ENCODE measurements at places on chromosomes 7 and 10.

DNA sequence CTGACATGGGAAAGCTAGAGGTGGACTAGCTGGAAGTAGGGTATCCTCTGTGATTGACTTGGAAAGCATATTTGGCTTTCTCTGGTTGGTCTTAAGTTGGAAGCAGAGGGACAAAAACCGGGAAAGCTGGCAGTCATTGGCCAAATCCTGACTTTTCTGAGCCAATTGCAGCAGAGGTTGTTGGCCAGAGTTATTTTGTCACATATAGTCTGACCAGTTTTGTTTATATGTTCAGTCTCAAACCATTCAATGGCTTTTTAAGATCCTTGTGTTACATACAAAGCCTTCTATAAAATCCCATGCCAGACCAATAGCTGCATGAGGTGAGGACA is 6.3 kb downstream of the CFAP69 start:
- no peak for DNase-seq

- no peak for DNase-seq
Measured at GRCh38 chr10:73653701-73654100, 2.1 kb downstream of the SYNPO2L start.

- DNase-seq: peak; percentile 68
Measured at GRCh38 chr10:84179059-84179710, 5.6 kb downstream of the GPR15LG start.

GRCh38 chr10:82932451-82932850 is 1057.5 kb downstream of the NRG3 start:
- no peak for DNase-seq

DNA sequence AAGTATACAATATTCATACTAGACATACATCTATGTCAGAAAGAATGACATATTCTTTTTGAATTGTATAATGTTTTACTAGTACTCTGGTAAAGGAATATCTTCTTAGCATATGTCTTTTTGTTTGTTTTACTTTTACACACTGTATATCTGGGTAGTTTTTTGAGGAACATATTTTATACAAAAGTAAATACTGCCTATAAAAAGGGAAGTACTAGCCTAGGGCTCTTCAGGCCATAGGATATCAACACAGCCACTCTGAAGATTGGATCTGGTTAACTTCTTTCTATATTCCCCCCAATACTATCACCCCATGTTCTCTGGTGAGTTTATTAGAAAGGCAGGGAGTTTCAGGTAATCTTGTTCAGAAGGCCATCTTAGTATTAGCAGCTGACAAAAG is 134.6 kb downstream of the ZNF438 start:
- DNase-seq: no peak

DNA sequence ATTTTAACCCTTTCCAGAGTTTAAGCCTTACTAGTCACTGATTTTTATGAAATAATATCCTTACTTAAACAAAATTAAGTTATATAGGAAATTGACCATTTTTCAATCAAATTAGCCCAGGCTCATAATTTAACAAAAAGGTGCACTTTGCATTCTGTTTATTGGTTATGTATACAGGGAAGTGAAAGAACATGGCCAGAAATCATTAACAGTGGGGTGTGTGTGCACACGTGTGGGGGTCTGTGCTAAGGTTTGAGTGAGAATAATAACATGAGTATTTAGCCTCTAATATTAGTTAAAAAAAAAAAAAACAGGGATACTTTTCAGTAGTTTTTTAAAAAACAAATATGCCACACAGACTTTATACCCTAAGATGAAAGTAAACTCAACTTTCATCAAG is 510.5 kb upstream of the PFKP start:
- no peak for DNase-seq

DNA sequence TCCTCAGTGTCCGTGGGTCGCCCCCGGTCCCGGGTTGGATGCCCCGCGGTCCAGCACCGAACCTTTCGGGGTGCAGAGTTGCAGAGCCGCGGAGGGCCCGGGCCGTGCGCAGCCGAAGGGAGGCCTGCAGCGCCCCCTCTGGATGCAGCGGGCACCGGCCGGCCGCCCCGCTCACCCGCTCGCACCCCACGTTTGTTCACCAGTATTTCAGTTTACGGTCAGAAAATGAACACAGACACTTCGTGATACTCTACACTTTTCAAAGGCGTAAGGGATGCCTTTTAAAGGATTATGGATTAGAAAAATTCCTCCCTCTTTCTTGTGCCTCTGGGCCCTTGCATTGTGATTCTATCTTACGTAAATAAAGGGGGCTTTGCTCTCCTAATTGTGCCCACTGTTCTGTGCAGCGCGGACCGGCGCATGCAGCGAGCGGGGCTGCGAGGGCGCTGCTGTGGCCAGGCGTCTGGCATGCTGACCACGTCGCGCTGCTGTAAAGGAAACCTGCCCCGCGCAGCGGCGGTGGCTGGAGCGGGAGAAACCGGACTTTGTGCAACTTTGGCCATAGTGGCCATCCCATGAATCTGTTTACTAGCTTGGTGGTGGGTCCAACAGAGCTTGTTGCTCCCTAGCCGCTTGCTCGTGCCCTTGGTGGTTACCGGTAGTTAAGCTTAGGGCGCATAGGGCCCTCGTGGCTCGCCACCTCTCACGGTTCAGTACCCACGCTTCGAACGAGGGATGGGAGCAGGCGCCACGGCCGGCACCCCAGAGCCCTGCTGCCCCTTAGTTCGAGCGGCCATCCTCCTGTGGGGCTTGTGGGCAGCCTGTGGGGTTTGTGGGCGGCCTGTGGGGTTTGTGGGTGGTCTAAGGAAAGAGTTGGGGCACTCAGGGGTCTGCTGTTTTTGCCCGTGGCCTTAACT is 739 bp upstream of the MEST start:
- no peak for DNase-seq

DNA sequence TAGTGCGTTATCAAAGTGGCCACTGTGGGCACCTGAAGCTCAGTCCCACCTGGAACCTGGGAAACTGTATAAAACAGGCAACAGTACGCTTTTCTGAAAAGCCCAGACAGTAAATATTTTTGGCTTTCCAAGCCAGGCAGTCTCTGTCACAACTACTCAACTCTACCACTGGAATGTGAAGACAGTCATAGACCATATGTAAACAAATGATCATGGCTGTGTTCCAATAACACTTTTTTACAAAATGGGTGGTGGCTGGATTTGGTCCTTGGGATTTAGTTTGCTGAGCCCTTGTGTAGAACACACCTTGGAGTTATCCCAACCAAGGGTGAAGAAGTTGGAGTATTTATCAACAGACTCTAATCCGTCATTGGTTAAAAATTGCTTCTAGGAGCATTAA is 259.9 kb downstream of the SKIDA1 start:
- DNase-seq: no peak

DNA sequence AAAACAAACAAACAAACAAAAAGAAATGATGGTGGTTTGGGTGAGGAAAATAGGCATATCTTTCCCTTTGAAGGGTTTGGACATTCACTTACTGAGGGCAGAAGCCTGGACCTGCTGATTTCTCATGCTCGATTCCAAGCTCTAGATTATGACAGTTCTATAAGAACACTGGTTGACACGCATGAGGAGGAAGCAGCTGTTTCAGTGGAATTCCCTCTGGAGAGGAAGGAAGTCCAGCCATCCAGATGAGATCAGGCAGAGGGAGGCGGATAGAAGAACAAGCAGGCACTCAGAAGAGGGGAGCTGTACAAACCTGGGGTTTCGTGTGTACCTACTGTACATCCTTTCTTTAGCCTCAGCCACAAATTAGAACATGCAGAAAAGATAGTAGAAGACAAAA is 691.9 kb downstream of the INHBA start:
- DNase-seq: no peak

- DNase-seq: no peak
Measured at GRCh38 chr7:13879994-13880686, 109.3 kb downstream of the ETV1 start.

DNA sequence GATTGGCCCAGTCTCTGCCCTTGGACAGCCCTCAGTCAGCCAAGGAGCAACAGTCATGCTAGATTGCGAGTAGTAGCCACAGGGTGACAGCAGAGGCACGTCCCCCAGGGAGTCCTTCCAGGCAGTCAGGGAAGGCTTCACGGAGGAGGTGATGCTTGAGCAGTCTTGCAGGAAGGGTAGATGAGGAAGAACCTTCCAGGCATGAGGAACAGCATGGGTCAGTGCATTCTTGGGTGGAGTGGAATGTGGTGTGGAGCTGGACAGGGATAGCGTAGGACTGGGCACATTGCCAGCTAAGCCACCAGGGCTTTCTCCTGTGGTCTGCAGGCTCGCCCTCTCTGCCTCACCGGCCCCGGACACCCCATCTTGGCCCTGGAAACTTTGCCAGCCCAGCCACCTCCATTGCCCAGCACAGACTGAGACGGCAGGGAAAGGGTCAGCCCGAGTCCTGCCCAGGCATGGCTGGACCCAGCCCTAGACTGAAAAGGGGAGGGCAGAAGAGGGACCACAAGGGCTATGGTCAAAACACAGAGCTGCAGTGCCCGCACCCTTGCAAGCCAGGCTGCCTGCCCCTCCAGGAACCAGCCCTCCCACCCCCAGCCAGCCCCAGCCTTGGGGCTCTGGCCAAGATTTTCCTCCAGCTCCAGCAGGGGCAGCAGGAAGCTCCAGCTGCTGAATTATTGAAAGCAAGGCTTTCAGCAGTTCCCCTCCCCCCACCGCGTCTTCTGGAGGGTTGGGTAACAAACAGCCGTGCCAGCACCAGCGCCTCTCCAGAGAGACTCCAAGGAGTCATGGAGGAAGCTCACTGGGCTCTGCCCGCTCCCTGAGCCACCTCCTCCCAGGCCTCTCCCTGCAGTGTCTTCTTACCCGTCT is 18.7 kb downstream of the SRRM3 start:
- DNase-seq: no peak

DNA sequence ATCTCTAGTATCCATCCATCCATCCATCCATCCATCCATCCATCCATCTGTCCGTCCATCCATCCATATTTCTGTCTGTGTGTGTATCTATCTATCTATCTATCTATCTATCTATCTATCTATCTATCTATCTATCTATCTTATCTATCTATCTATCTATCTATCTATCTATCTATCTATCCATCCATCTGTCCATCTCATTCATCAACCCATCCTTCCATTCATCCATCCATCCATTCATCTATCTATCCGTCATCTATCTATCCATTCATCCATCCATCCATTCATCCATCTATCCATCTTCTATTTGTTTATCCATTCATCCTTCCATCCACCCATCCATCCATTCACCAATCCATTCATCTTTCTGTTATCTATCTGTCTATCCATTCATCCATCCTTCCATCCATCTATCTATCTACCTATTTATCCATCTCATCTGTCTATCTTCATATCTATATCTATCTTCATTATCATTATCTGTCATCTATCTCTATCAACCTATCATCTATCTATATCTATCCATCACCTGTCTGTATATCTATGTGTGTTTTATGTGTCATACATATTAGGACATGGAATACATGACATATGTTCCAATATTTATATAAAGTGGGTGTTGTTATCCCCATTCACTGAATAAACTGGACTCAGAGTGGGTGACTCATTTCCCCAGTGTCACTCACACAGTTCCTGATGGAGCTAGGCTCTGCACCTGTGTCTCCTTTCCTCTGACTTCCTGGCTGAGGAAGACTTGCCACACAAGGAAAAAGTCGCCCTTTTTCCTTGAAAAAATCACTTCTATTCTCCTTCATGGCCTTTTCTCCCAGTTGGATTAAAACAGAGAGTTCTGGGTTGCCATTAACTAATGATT is 200.1 kb downstream of the CCDC3 start:
- no peak for DNase-seq

DNA sequence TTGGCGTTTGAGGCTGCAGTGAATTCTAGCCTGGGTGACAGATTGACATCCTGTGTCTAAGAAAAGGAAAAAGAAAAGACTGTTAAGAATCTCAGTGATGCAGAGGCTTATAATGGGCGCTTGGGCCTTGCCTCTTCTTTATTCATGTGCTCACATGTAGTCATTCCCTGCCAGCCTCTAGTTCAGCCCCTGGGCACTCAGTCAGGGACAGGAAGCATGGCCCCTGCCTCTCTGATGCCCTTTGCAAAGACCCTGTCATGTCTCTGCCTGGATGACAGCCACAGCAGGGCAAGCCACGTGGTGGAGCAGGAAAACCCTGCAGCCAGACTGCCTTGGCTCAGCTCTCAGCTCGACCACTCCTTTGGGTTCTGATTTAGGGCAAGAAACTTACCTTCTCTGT is 368.9 kb downstream of the RPS24 start:
- no peak for DNase-seq

GRCh38 chr10:75826846-75827245 is 395.4 kb downstream of the LRMDA start:
- no peak for DNase-seq

GRCh38 chr10:9885761-9886160 is 1131.9 kb upstream of the CELF2 start:
- DNase-seq: no peak

DNA sequence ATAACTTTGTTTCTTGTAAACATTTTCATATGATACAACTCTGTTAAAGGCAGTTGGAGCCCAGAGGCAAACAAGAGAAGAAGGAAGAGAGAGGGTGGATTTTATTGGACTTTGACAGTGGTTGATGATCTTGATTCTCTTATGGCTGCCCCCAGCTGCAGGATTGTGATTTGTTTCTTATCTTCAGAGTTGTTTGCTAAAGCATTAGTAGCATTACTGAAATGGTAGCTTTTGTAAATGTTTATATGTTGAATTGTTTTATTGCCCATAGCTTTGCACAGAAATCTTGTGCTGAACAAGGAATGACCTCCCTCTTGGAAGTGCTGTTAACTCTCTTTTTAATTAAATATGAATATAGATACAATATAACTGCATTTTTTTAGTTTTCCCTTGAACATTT is 309.4 kb downstream of the AUTS2 start:
- no peak for DNase-seq

GRCh38 chr10:93871671-93872204 is 22.0 kb upstream of the SLC35G1 start:
- no peak for DNase-seq

- DNase-seq: peak; percentile 95
Measured at GRCh38 chr7:63925626-63926460, 72.8 kb upstream of the ZNF722 start.

- DNase-seq: peak; percentile 30
Measured at GRCh38 chr10:113320987-113321386, 231.9 kb upstream of the HABP2 start.

DNA sequence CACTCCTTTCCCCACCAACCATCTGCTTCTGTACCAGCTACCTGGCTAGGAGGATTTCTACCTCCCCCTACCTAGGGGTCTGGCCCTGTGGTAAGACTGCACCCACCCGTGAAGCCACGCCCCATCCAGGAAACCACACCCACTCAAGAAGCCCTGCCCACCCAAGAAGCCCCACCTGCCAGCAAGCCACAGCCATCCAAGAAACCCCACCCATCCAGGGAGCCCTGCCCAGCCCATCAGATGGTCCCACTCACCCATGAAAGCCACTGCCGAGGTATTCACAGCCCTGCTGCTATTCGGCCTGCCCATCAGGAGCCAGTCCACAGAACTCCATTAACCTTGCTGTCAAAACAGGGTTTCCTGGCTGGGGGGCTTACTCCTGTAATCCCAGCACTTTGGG is 15.6 kb upstream of the MUC3A start:
- DNase-seq: no peak

GRCh38 chr10:99345350-99345749 is 16.2 kb downstream of the CNNM1 start:
- DNase-seq: no peak

Measured in CD4-positive, alpha-beta T cell treated with Interleukin-15 for 1 hour (primary cell).